ENCODE measurements at places on chromosomes 7 and 10. TPM values are rescaled to one million over a fixed set of nuclear protein-coding genes. Genes with fewer than 3 reads are reported as not detected.

GRCh38 chr10:14653271-14654161 is 121.2 kb downstream of the FAM107B start:
- peak; percentile 43 for DNase-seq
- no peak overlapping the region for H3K4me3 ChIP-seq
- peaks cover 8% of the 10 kb centered on the region for H3K4me1 ChIP-seq
- no peaks in the 10 kb centered on the region for H3K36me3 ChIP-seq
- H3K27ac ChIP-seq: peak overlapping the region; percentile 75

- H3K4me3 ChIP-seq: no peak overlapping the region
- H3K36me3 ChIP-seq: no peaks in the 10 kb centered on the region
- H3K27ac ChIP-seq: no peak overlapping the region
- H3K27me3 ChIP-seq: no peaks in the 10 kb centered on the region
- no peaks in the 10 kb centered on the region for H3K4me1 ChIP-seq
These were observed 69.1 kb downstream of the KMT2C start for GRCh38 chr7:152366662-152367061.

GRCh38 chr7:151237244-151238189 is 5.2 kb downstream of the CHPF2 start:
- H3K36me3 ChIP-seq: no peaks in the 10 kb centered on the region
- no peak overlapping the region for H3K27ac ChIP-seq
- no peak overlapping the region for H3K4me3 ChIP-seq
- H3K27me3 ChIP-seq: no peaks in the 10 kb centered on the region

- H3K36me3 ChIP-seq: no peaks in the 10 kb centered on the region
- no peaks in the 10 kb centered on the region for H3K4me1 ChIP-seq
- no peak within 1 kb of the TSS for H3K27ac ChIP-seq
- peak within 1 kb of the TSS; percentile 25 for H3K4me3 ChIP-seq
These were observed at the start of gene TMEM229A for GRCh38 chr7:124032369-124033094. TSS of gene TMEM229A (minus strand) at chr7:124033067. CDS start at chr7:124033003, 64 bp downstream.

CALHM3 gene
- not detected for total RNA-seq

- H3K4me3 ChIP-seq: no peak overlapping the region
- no peaks in the 10 kb centered on the region for H3K4me1 ChIP-seq
- no peaks in the 10 kb centered on the region for H3K27me3 ChIP-seq
- DNase-seq: no peak
These were observed 289.1 kb downstream of the FGFR2 start for GRCh38 chr10:121309164-121309563.

SP8 gene
- not detected for total RNA-seq

CPVL gene
- 21.1 TPM for total RNA-seq

GRCh38 chr7:109126404-109127050 is 556.9 kb downstream of the DNAJB9 start:
- DNase-seq: no peak
- no peak overlapping the region for H3K4me3 ChIP-seq
- no peak overlapping the region for H3K27ac ChIP-seq

UCN3 gene
- total RNA-seq: not detected

DNA sequence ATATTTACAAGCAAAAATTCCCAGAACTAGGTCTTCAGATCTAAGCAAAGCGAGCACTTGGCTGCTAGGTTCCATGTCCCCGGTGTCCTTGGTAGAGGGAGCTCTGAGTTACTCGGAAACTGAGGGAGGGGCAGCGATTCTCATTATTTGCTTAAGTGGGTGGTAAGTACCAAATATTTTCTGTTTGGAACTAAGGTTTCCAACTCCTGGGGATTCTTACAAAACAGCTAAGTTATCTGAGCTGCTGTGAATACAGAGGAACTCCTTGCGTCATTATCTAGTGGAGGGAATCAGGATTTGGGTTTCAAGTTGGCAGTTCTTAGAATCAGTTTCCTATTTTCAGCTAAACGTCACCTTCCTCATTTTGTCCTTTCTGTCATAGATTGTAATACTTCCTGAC is 76.8 kb upstream of the IKZF1 start:
- no peak overlapping the region for H3K4me3 ChIP-seq
- no peaks in the 10 kb centered on the region for H3K27me3 ChIP-seq
- no peaks in the 10 kb centered on the region for H3K36me3 ChIP-seq
- H3K27ac ChIP-seq: no peak overlapping the region

- peak within 1 kb of the TSS; percentile 65 for H3K27ac ChIP-seq
- H3K36me3 ChIP-seq: no peaks in the 10 kb centered on the region
- H3K4me3 ChIP-seq: peak within 1 kb of the TSS; percentile 69
These were observed at the start of gene NSUN5 for GRCh38 chr7:73308665-73309214. TSS of gene NSUN5 (minus strand) at chr7:73308826. CDS start at chr7:73308790, 36 bp downstream.

Data from uterus (tissue), 4 donors.